ENCODE measurements at places on chromosomes 16 and 17.
A peak's percentile ranks its signal among the peaks of the same experiment; 100 is the strongest.

GRCh38 chr16:89484041-89484501 is 6.3 kb downstream of the ANKRD11 start:
- DNase-seq = no peak

GRCh38 chr16:26642047-26642664 is 424.6 kb upstream of the C16orf82 start:
- DNase-seq = no peak

DNA sequence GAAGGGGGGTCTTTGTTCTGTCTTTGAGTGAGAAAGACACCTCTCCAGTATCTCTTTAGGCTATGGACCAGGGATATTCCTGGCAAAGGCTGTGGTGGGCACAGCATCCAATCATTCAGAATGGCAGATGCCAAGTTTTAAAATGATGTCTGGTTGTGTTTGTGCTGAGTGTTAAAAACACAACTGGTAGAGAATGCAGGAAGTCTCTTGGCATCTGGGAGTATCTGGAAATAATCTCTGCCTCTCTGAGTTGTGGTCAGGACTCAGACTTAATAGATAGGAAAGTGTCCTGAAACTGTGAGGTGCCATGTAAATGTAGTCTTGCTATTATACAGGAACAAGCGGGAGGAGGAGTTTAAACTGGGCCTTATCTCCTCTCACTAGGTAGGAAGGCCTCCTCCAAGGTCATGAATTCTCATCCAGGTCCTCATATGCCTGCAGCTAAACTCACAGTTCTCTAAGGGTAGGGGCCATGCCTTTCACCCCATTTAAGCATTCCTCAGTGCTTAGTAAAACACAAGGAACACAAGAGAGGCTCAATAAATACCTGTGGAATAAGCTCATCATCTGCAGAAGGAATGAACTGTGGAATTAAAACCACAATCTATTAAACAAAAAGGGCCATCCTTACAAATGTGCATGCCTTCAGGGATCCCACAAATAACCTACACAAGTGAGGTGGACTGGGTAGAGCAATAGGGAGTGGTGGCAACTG is 317.6 kb downstream of the CBLN1 start:
- peak; percentile 97 for DNase-seq

GRCh38 chr17:47741109-47741792 is 8.2 kb downstream of the TBX21 start:
- no peak for DNase-seq

GRCh38 chr17:58172369-58173071 is 5.7 kb downstream of the OR4D2 start:
- DNase-seq = peak; percentile 58

DNA sequence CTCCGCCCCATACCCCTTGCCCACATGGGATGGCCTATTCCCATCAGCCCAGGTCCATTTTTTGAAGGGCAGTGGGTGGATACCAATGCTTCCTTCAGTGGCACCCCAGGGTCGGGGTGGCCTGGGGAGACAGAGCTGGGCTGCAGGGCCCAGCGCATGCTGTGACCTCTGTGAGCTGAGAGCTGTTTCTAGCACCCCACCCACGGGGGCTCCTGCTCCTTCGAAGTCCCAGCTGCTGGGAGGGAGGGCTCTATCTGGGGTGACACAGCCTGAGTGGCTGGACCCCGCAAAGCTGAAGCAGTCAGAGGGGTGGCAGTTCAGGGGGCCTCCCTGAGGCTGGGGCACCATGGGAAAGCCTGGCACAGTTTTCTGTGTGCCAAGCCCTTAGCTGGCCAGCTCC is 10.7 kb downstream of the PAM16 start:
- DNase-seq = no peak

DNA sequence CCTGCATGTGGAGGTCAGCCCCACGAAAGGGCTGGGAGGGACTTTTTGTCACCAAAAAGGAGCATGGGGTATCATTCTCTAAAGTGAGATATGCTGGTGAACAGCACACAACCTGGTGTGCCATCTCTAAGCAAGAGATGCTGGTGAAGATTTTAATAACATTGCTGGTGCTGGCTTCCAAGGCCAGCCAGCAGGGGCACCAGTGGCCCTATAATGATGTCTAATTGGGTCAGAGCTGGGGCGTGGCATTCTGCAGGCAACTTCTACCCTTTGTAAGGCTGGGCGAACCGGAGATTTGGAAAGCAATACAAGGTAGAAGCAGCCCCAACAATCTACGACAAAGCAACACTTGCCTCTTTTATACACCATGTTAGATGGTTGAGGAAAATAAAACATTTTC is 16.8 kb downstream of the SDR42E1 start:
- peak; percentile 9 for DNase-seq

- no peak for DNase-seq
Measured at GRCh38 chr17:75809631-75810111, 25.1 kb downstream of the UNK start.

DNA sequence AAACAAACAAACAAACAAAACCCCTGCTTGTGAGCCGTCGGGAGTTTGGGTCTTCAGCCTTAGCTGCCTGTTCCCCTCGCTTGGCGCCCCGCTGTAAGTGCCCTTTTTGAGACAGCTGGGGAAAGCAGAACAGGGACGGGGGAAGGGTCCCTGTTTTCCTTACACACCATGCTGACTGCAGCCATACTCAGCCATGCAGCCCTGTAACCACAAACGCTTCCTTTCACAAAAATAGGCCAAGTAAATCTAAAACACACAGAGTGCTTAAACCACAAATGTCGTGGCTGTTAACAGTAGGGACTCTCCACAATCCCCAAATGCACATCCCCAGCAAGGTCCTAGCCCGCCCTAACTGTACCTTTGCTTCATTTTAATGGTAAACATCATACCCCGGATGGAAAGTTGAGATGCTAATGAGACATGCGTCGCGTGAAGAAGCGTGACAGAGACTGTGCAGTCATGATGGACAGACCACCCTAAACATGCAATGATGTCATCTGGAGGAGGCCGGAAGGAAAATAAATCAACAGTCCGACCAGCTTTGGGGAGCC is 129.9 kb downstream of the MGAT5B start:
- no peak for DNase-seq

- peak; percentile 41 for DNase-seq
Measured at GRCh38 chr17:16439303-16439791, 24.0 kb downstream of the TRPV2 start.

DNA sequence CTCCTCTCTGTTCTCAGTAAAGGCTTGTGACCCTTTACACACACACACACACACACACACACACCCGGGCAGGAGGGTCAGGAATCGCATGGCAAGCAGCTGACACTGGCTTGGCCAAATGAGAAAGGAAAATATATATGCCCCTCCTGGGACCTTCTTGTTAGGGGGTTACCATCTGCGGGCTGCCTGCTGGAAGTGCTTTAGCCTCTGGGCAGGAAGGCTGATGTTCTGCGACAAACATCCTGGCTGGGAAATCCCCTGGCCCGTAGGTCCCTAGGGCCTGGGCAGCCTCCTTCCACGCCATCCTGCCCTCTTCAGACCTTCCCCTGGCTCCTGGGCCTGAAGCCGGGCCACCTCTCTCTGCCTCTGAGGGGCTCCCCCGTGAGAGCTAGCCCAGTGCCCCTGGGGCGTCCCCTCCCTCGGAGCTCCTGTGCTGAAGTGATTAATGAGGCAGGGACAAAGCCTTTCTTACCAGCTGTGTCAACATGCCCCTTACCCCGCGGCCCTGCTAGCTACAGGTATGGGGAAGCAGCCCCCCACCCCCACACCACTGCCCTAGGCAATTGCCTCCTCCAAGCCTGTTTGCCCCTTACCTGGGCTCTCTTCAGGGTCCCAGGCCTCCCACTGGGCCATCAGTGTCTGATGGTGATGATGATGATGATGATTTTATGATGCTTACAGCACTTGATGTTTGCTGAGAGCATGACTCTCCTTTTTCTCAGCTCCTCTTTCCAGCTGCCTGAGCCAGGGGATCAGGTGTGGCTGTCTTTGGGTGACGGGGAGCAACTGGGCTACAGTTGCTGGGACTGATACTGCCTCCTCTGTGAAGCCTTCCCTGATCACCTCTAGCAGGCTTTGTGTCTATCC is 32.8 kb upstream of the ETV4 start:
- DNase-seq = peak; percentile 17

GRCh38 chr16:50862818-50863643 is 121.1 kb downstream of the CYLD start:
- DNase-seq = no peak

- DNase-seq = no peak
Measured at GRCh38 chr16:7330709-7331108, 1.9 kb upstream of the RBFOX1 start.

- DNase-seq = no peak
Measured at GRCh38 chr16:802914-803753, 2.6 kb upstream of the GNG13 start.

- DNase-seq = no peak
Measured at GRCh38 chr16:75243667-75244224, 7.7 kb downstream of the BCAR1 start.

- no peak for DNase-seq
Measured at GRCh38 chr17:77769215-77769614, 189.3 kb upstream of the TNRC6C start.

DNA sequence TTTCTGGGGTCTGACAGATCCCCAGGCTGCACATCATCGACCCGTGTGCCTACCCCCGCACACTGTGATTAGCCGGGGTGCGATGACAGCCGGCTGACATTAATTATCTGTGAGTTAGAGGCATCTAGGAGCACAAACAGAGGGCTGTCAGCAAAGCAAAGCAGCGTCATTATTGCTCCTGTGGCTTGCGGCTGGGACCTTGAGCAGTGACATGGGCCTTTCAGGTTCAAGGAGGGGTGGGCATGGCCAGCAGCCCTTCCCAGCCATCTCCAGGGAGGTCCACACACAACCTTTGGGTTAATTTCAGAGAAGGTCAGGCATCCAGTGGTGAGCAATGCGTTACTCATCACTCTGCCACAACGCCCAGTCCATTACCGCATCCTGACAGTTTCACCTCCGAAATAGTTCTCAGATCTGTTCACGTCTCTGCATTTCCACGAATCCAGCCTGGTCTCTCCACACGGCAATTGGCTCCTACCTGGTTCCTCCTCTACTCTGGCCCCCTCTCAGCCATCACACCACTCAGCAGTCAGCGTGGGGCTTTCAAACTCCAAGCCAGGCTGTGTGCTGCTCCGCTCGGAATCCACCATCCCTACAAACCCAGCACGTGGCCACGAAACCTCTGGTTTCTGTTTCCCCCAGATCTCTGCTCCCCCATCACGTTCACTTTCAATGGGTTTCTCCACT is 249.7 kb upstream of the C16orf82 start:
- peak; percentile 46 for DNase-seq

DNA sequence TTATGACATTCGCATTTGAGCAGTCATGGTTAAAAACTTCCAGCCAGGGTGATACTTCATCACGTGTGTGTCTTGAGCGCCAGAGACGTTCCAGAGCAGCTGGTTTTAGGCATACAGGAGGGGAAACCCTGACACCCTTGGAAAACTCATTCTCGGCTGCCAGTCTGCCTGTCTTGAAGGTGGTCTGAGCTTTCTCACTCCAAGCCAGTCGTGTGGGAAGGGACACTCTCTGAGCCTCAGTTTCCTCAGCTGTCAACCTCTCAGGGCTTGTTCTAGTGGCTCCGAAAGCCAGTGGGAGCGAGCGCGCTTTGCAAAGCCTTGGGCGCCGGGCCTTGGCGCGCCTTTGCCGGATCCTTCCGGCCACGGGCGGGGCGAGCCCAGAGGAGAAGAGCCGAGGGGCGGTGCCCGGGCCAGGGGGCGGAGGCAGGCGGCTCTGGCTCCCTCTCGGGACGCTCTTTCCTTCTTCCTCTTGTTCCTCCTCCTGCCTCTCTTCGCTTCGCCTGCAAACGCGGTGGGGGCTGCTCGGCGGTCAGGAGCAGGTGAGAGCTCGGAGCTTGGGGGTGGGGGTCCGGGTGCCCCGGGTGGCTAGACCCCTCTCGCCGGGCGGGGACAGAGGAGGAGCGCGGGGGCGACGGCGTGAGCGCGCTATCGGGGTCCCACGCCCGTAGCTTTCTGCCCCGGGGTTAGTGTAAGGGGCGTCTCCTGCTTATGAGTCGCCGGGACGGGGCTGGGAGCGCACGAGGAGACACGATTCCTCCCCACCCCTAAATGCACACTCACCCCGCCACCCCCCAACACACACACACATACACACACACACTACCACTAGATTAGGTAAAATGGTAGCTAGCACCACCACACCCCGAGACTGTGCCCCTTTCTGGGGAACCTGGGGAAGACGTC is at the start of gene LDAF1:
LDAF1 (plus strand) TSS at position 467 of the 903 bp plus-strand sequence. CDS start 2,509 bp downstream, outside the sequence.
- peak; percentile 90 for DNase-seq

DNA sequence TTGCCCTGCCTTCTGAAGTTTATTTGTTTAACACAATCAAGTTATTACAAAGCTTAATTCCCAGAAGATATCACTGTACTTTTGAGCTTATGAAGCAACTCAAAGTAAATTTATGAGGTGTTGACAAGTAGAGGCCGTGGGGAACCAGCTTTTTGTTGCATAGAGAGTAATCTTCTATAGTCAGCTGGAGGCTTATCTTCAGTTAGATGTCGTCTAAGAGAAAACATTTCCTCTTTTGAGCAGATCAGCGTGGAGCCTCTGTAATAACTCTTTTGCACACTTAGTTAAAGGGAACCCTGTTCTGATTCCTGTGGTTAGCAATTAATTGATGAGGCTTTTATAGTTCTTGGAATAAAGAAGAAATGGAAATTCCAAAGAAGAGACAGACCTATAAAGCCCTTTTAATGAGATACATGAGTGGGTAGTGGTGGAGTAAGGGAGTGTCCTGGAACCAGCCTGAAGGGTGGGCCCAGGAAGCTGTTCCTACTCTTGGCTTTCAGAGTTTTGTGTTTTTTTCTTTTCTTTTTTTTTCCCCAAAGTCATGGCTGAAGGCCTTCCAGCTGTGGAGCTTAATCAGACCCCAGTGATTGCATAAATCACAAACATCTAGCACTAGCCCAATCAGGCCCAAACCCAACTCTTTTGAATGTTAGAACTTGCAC is 28.9 kb upstream of the MAP3K14 start:
- no peak for DNase-seq

DNA sequence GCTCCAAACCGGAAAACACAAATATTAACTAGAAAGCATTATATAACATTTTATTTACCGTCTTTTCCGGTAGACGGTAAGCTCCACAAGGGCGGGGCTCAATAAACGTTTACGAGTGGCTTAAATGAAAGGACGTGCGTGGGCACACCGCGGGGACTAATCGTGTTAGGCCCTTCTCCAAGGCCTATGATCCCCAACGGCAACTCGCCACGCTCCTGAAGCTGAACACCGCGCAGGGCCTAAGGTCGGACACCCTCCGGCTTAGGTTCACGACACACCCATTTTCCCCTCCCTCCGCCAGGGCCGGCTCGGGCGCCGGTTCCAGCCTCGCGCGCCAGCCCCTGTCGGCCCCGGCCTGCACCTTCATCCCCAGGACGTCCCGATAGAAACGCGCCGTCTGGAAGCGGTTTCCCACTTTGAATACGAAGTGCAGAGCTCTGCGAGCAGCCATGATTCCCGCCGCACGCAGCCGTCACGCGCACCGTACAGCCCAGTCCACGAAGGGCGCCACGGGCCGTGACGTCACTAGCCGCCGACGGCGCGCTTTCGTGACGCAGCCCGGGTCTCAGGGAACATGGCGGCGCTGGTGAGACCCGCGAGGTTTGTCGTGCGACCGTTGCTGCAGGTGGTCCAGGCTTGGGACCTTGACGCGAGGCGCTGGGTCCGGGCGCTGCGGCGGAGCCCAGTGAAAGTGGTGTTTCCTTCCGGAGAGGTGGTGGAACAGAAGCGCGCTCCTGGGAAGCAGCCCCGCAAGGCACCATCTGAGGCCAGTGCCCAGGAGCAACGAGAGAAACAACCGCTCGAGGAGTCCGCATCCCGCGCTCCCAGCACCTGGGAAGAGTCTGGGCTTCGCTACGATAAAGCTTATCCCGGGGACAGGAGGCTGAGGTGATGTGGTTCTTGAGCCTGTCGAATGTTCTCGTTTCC is at the start of the genes GLOD4 and MRM3:
GLOD4 (minus strand) TSS at position 476 of the 927 bp plus-strand sequence; CDS start at position 451, 25 bp downstream.
MRM3 (plus strand) TSS at position 549 of the 927 bp plus-strand sequence; CDS start at position 575, 26 bp downstream.
- peak; percentile 88 for DNase-seq
